ENCODE measurements at places on chromosomes 1 and 21.

GRCh38 chr1:242515555-242515954, 8.9 kb downstream of the PLD5 start:
- DNase-seq = no peak

DNA sequence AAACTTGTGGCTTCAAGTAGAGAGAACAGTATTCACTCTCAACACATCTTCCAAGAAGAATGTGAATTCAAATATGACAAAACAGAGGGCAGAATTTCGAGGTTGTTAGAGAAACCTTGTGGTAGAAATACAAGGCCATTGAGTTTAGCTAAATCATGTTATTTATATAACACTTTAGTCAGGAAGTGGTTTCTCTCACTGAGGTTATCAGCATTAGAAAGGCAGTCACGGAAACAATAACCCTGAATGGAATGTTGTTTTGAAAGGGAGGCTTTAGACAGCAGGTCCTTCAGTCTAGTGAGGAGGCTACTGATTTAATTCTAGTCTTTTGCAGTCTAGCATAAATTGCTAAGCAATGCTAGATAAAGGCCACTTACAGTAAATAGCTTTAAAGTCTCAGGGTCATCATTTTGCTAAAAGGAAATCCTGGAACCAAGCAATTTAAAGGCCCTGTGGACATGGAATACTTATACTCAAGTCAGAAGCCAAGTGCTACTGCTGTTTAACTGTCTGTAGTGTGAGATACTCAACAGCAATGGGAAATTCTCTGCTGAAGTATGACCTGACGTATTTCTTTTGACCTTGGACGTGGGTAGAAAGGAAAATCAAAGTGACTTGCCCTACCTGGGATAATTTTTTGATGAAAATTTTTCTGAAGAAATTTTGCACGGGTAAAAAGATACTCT, 89.0 kb upstream of the CHODL start:
- no peak for DNase-seq

- DNase-seq = no peak
These were observed 15.3 kb downstream of the KRTAP10-1 start for GRCh38 chr21:44524414-44525371.

DNA sequence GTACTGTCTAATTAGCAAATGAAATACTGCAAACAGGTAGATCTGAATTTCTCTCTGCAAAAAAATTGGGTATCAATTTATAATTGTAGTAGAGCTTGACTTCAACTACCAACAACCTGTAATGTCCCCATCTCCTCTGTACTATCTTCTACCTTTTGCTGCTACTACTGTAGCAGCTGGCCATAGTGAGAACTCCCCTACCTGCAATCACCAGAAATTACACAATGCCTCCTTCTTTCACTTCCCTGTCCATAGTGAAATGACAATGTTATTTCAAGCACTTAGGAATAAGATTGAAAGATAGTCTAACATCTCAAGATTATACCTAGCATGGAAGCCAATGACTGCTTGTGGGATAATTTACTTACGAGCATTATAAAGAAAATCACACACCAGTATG, 100.4 kb downstream of the ACBD6 start:
- no peak for DNase-seq

GRCh38 chr1:8362701-8363101, 44.8 kb downstream of the SLC45A1 start:
- DNase-seq = no peak

GRCh38 chr1:14970115-14970798, 183.3 kb upstream of the TMEM51 start:
- no peak for DNase-seq

GRCh38 chr1:95072117-95072516, 634 bp downstream of the ALG14 start:
- no peak for DNase-seq

DNA sequence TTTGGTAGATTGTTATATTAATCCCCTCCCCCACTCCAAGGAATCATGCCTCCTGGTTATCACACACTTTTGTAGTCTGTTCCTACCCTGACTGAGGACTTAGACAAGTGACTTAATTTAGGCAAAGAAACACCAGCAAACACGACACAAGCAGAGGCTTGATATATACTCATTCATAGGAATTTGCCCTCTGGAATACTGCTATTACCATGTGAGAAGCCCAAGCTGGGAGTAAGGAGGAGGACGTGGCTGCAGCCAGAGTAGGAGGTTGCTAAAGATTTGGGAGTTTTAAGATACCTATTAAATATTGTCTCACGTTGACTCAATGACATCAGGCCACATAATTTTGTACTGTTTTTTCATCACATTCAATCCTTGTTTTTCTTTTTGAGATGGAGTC, 100.2 kb downstream of the LRRC53 start:
- DNase-seq = no peak

- DNase-seq = no peak
These were observed 36.5 kb upstream of the KCND3 start for GRCh38 chr1:112026016-112026415.

- no peak for DNase-seq
These were observed 4.4 kb downstream of the NBPF1 start for GRCh38 chr1:16608838-16609560.

DNA sequence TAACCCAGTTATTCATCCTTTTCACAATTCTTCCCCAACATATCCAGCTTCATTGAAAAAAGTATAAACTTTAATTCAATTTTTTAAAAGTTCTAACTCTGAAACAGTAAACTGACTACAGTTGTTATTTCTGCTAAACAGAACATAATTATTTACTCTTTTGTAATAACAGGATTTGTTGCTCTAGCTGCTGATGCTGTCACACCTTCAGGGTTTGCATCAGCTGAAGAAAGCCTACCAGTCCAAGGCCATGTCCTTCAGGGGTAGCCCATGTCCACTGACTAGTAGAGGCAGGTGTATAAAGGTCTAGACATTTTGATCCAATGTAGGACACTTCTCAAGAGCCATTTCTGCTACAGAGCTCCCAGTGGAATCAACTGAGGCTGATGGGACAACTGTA, 107.7 kb downstream of the CDC42BPA start:
- DNase-seq = no peak

- peak; percentile 60 for DNase-seq
These were observed 10.8 kb upstream of the DUSP12 start for GRCh38 chr1:161738627-161739287.

DNA sequence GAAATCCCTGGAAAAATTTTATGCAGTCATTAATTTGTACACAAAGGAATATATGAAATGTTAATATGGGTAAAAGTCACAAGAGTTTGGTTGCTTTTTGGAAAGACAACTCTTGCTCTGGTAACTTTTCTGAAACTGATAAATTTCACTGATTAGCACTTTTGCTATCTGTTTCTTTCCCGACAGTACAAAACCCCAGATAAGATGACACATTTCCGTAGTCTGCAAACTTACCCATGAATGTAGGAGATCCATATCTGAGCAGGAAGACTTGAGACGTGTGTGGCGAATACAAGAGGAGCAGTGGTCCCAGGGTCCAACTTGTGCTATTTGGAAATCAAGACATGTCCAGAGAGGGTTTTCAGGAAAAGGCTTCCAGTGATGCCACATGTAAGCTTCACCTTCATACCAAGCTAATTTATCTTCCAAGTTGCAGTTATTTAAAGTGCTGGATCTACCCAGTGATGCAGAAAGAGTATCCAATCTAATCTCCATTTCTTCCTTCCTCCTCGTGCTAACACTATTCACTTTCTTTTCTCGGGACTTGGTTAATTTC, 35.9 kb upstream of the SAMSN1 start:
- DNase-seq = no peak

DNA sequence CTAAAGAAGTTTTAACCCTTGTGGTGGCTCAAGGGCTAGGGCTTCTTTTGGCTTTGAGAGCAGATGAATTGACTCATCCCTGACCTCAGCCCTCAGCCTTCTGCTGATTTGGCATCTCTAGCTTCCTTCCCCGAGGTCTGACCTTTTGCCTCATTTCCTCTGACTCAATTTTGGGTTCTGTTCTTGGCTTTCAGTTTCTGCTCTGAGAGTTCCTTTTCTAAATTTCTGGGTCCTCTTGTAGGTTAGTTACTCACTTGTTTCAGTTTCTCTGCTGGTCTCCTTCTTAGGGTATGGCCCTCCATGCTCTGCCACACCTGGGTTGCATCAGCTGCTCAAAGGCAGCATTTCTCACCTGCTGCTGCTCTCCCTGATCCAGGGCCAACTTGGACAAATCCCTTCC, 19.4 kb downstream of the PDE4B start:
- no peak for DNase-seq

DNA sequence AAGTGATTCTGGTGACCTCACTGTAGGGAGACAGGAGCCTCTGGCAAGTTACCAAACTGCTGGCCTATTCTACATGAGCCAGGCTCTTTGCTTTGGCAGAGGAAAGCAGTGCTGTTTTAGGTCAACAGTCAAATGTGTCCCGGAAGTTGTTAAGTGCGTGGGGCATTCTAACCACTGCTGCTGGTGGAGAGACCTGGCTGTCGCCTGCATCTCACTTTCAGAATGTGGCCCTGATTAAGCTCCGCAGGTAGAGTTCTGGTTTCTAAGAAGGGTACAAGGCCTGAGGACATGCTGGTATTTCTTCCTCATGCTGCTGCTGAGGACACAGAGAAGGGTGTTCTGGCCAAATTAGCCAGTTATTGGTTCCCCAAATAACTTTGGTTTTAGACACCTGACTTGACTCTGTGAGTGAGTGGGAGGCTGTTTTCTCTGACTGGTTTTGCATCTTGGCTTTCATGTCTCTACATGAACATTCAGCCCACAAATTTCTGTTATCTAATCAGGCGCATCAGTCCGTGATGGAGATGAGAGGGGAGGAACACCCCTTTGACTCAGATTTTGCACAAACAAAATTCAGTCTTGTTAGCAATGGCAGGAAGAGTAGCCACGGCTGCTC, 120.8 kb downstream of the LMO4 start:
- DNase-seq = no peak

- no peak for DNase-seq
These were observed 61.3 kb upstream of the WDR26 start for GRCh38 chr1:224495866-224496265.
